ENCODE measurements at places on chromosomes 13 and 19.
A peak's percentile ranks its signal among the peaks of the same experiment; 100 is the strongest.

- peak; percentile 77 for DNase-seq
Observed at GRCh38 chr19:34430738-34431625, 2.8 kb downstream of the UBA2 start.

GRCh38 chr13:93862259-93862658 is 617.2 kb downstream of the DCT start:
- no peak for DNase-seq

GRCh38 chr13:23558675-23559536 is 11.3 kb upstream of the TNFRSF19 start:
- peak; percentile 31 for DNase-seq

- no peak for DNase-seq
Observed at GRCh38 chr19:8336660-8337059, 6.4 kb downstream of the KANK3 start.

GRCh38 chr13:67664502-67664901 is 434.4 kb upstream of the PCDH9 start:
- DNase-seq, result no peak

GRCh38 chr19:38799104-38799503 is 10.1 kb downstream of the LGALS7B start:
- no peak for DNase-seq

DNA sequence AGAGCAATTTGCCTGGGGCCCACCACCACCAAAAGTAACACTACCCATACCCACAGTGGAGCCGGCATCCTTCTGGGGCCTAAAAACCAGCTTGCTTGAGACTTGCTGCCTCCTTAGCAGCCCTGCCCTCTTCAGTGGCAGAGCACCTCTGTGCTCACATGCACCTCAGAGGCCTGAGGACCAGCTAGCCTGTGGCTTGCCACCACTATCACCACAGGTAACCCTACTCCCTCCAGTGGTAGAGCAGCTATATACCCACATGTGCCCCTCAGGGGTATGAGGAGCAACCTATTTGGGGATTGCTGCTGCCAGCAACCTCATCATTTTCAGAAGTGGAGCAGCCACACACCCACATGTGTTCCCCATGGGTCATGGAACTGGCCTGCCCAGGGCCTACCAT is 111.4 kb upstream of the SPRY2 start:
- DNase-seq, result no peak

- peak; percentile 9 for DNase-seq
Observed at GRCh38 chr13:42215578-42216421, 56.2 kb upstream of the AKAP11 start.

- no peak for DNase-seq
Observed at GRCh38 chr13:105530468-105530867, 1005.0 kb downstream of the EFNB2 start.

DNA sequence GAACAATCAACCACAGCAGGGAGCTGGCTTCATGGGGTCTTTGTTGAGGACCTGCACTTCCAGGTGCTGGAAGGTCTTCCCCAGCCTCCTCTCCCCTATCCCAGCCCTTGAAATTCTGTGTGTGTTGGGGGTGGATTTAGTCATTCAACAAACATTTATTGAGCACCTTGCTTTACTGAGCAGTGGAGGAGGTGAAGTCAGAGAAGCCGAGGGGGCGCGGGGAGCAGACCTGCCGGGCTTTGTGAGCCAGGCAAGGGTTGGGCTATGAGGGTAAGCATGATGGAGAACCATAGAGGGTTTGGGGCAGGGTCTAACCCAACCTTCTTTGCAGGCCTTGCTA is 3.5 kb upstream of the C19orf85 start:
- no peak for DNase-seq

DNA sequence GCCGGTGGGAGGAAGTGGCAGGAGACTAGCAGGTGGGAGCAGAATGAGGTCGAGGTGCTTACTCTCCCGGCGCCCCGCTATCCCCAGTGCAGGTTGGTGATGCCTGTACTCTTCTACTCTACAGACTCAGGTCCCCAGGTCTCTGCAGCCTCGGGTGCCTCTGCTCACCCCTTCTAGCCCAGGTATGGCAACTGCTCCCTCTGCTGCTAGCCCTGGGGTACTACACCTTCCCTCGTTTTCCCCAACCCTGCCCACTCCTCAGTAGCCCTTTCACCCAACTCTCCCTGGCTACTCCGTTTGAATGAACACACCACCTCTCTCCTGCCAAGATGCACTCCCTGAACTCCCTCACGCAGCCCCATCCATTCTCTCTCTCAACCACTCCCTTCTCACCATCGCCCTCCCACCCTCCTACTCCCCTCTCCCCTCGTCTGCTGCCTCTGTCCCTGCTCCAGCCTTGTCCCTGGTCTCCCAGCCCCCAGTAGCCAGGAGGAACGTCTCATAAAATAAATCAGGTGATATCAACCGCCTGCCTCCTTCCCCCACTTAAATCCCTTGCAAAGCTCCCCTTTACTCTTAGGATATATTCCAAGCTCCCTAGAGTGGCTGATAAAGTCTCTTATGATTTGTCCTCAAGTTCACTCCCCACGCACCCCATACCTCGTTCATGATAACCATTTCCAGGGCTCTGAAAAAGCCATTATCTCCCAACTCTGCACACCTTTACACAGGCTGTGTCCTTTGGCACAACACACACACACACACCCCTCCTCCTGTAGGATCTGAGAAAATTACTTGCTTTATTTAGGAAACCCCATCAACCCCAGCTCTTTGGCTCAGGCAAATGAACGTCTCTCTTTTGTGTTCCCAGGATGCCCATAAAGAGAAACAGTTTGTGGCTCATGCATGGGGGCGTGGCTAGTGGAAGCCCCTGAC is 8.2 kb upstream of the MEIS3 start:
- peak; percentile 86 for DNase-seq

DNA sequence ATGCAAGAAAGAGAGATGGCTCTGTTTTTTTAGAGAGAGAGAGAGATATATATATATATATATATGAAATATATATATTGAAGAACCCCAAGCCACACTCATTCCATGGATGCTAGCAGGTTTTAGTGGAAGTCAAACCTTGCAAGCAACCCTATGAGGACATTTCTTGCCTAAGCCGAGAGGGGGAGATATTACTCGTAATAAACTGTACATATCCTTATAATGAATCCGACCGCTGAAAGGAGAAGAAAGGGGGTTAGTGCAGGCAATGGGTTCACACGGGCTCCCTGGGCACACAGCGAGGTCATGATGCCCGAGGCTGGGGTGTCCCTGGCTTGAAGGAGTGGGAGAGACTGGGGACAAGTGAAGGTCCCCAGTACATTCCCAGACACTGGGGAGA is 78.3 kb downstream of the IER2 start:
- no peak for DNase-seq

- no peak for DNase-seq
Observed at GRCh38 chr19:33345163-33345562, 28.3 kb upstream of the CEBPG start.

DNA sequence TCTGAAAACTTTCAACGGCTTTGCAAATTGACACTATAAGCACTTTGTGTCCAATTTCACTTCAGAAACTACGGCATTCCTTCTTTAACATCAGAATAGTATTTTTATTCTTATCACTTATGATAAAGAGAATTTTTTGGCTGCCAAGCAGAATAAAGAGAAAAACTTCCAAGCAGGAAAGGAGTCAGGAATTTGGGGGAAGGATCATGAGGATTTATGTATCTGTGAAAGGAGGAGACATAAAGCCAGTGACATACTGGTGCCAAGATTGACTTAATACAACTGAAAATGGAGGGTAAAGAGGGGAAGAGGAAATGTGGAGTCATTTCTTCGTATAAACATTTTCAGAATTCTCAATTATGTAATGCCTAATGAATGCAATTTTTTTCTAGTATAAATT is 94.7 kb downstream of the RBM26 start:
- no peak for DNase-seq

DNA sequence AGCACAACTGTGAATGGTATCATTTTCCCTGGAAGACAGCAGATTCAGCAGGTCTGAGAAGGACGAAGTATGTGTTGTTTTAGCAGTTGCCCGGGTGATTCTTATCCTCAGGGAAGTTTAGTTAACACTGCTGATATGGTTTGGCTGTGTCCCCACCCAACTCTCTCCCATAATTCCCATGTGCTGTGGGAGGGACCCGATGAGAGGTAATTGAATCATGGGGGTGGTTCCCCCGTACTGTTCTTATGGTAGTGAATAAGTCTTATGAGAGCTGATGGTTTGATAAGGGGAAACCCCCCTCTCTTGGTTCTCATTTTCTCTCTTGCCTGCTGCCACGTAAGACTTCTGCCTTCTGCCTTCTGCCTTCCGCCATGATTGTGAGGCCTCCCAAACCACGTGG is 81.0 kb upstream of the UBAC2 start:
- DNase-seq, result no peak

- DNase-seq, result no peak
Observed at GRCh38 chr13:46396341-46396740, 9.3 kb upstream of the RUBCNL start.

DNA sequence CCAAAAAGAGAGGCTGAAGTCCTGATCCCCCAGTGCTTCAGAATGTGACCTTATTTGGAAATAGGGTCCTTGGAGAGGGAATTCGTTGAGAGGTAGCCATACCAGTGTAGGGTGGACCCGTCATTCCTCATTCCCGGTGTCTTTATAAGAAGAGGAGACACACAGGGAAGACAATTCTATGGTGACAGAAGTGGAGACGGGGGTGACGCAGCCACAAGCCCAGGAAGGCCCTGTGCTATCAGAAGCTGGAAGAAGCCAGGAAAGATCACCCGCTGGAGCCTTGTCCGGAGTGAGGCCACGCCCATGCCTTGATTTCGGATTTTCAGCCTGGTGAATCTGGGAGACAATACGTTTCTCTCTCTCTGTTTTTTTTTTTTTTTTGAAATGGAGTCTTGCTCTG is 2.6 kb upstream of the MYPOP start:
- no peak for DNase-seq

GRCh38 chr13:51740698-51741097 is 63.3 kb downstream of the DHRS12 start:
- no peak for DNase-seq

GRCh38 chr13:24097064-24097463 is 63.5 kb upstream of the SPATA13 start:
- no peak for DNase-seq

- no peak for DNase-seq
Observed at GRCh38 chr13:48976576-48977285, 1.0 kb downstream of the FNDC3A start.

DNA sequence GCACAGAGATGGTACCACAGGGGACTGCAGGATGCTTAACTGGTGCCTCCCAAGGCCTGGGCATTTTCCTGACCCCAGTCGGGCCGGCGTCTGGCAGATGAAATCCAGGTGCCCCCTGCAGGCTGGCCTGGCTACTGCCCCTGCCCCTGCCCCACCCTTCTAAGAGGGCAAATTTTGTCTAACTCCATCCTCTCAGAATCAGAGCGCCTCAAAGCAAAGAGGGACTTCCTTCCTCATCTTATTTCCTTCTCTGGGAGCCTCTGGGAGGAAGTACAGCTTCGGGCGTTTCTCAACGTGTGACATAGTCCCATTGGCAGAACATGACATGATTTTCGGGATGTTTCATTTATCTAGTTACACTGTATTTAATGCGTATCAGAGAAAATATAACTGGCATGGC is 2.7 kb downstream of the PRKACA start:
- peak; percentile 60 for DNase-seq

- no peak for DNase-seq
Observed at GRCh38 chr13:78620936-78621470, 17.7 kb upstream of the POU4F1 start.

- no peak for DNase-seq
Observed at GRCh38 chr13:110942248-110942981, 27.5 kb upstream of the ANKRD10 start.

DNA sequence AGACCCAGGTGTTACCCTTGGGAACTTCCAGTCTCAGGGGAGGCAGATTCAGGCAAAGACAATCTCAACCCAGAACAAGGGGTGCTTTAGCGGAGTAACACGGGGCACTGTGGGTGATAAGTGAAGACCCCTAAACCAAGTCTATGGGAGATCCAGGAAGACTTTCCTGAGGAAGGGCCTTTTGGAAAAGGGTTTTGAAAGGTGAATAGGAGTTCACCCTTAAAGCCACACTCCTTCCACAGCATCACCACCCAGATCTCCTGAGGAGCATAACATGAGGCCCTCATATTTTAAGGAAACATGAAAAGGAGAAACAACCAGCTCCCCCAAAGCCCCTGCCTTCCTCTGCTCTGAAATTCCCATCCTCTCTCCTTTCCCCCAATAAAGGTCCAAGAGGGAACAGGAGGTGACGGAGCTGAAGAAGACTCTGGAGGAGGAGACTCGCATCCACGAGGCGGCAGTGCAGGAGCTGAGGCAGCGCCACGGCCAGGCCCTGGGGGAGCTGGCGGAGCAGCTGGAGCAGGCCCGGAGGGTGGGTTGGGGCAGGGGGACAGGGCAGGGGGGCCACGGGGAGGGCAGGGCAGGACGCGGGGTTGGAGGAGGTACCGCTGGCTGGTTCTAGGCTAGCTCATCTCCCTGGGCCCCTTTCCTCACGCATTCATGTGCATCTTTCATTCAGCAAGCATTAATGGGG is 52.7 kb downstream of the KCNC3 start:
- no peak for DNase-seq

DNA sequence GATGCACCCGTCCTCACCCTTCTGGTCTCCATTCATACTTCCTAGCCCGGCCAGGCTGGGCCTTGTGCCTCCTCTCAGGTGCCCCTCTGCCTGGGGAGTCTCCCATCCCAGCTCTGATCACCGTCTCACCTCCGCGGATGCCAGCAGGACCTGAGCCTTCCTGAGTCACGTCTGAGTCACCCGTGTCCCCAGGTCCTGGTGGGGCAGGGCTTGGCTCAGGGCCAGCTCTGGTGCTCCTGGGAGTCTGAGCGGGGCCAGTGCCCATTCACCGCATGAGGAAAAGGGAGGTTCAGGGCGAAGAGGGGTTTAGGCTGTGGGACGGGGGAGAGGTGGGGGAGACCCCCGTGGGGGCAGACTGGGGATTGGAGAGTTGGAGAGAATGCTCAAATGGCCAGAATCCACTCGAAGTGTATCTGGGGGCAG is 593 bp downstream of the ATP8B3 start:
- DNase-seq, result peak; percentile 66

GRCh38 chr13:20102525-20103180 is 58.2 kb downstream of the GJA3 start:
- no peak for DNase-seq

GRCh38 chr19:11154683-11155047 is 917 bp downstream of the SPC24 start:
- DNase-seq, result no peak

GRCh38 chr13:39682788-39683187 is 27.3 kb downstream of the COG6 start:
- DNase-seq, result no peak

DNA sequence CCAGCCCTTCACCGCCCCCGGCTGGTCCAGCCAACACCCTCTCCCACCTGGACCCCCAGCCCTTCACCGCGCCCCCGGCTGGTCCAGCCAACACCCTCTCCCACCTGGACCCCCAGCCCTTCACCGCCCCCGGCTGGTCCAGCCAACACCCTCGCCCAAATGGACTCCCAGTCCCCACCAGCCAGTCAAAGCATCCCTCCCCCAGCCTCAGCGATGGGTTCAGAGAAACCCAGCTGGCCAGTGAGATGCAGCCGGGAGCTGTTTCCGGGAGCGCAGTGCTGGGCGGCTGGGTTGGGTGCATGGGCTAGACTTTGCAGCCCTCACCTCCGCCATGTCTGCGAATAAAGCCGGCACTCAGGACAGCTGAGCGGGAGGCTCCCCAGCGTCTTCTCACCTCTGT is 6.5 kb upstream of the CDC34 start:
- DNase-seq, result no peak

GRCh38 chr19:16895467-16896145 is 6.8 kb downstream of the F2RL3 start:
- no peak for DNase-seq

Measured in SK-N-SH (cell line).